ENCODE measurements at places on chromosomes 16 and 17.

GRCh38 chr17:73747221-73748002 is 103.2 kb upstream of the SDK2 start:
- DNase-seq = no peak

GRCh38 chr16:56063111-56063510 is 128.2 kb upstream of the GNAO1 start:
- DNase-seq = no peak

GRCh38 chr17:50540560-50541401 is 6.2 kb upstream of the SPATA20 start:
- DNase-seq = no peak

DNA sequence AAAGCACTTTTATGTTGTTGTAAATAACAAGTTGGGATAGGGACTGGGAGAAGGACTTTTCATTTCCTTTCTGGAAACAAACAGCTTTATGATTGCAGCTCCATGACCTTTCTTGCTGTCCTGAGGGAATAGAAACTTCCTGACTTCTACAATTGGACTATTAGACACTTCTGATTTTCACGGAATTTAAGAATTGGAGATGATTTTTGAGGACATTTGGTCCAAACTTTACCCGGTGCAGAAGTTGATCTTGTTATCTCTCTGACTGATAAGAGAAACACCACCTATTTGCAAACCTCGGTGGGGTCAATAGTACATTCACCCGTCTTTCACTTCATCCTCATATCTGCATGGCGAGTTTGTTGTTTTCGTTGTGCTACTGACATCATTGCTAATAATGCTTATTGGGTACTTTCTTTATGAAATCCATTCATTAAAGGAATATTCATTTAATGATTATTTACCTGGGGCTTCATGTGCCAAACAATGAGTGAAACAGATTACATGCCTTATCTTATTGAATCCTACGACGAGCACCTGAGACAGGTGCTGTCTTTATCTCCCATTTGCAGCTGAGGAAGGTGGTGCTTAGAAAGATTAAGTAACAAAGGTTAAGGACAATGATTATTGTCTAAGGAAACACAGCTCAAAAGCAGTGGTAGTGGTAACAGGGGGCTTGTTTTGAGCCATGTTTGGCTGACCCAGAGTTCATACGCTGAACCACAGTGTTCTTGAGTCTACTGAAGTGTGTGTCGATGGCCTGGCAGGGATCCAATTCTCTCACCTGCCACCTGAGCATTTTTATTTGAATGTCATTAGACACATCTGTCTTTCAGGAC is 176.9 kb upstream of the FAM20A start:
- no peak for DNase-seq

- no peak for DNase-seq
Observed at GRCh38 chr16:49781401-49781800, 74.5 kb downstream of the ZNF423 start.

- DNase-seq = no peak
Observed at GRCh38 chr16:35750701-35751104, 2291.3 kb downstream of the TP53TG3F start.

- no peak for DNase-seq
Observed at GRCh38 chr17:32256012-32256700, 9.5 kb upstream of the RHBDL3 start.

Data from left hindlimb (tissue), 1 donor.